Panc1 (cell line): ENCODE measurements at places on chromosomes 7 and 10.

DNA sequence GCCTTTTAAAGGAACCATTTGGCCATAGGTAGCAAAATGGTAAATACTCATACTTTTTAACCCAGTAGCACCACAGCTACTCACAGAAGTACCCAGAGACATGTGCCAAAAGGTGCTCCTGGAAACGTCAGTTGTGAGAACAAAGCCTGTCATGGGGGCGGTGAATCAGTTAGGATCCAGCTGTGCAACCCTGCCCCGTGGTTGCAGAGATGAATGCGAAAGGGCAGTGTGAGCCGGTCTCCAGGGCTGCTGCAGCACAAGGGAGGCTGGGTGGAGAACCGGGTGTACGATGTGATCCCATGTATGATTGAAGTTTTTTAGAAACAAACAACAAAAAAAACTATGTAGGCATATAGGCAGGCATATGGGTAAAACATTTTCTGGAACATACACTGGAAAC is 1.3 kb upstream of the LRRC18 start:
- no peak for DNase-seq

DNA sequence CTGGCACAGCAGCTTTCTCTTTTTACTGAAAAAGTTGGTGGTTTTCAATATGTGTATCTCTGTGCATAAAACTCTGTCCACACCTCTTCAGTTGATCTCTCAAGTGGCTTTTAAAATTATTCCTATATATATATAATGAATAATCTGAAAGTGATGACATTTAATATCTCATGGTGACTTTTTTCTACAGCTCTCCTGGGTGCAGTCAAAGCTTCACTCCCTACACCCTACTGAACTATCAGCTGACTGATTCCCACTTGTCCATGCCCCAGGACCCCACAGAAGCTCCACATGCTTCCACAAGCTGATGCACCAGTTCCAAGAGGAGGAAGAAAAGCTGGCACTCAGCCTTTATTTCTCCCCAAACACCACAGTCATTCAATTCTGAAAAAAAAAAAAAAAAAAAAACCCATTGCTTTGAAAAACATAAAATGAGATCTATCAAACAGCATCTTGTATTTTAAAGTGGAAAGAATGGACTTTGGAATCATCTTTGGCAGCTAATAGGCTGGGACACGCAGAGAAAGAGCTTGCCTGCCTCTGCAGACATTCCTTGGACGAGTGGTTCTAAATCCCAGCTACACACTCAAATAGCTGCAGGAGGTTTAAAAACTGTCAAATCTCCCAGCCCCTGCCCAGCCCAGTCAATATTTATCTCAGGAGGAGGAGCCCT is 75.3 kb upstream of the GDF10 start:
- DNase-seq = no peak

DNA sequence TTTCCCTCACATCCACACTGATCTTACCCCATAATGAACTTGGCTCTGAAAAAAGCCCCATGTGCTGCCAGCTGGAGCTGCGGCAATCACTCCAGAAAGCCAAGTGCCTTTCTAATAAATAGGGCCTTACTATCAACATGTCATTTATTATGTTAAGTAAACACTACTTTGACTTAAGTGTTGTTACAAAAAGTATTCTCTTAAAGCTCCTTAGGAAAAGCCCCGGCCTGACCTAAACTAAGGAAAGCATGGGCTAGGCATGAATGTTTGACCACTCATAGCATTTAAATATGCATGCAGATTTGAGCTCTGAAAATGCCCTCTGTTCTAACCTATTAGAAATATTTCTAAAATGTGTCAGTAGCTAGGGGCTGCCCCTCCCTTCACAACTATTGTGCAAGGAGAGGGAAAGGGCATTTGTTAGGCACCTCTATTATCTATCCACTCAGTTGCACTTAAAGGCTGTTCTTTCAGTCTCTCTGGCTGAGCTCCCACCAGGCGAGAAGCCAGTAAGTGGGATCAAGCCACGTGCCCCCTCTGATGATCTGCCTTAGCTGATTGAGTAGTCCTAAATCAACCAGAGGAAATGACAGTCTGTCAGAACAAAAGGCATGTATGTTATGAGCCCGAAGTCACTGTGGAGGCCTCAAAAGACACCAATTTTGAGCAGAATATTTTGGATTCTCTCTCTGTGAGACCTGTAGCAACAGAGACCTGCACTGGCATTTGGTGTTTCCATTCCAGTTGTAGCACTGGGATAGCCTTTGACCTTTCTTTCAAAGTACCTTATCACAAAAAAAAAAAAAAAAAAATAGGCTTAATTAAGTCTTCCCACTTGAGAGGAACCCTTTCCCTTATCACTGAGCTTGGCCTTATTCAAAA is 77.1 kb downstream of the ITGB8 start:
- no peak for DNase-seq

GRCh38 chr10:86655173-86655540 is 810 bp downstream of the OPN4 start:
- no peak for DNase-seq

DNA sequence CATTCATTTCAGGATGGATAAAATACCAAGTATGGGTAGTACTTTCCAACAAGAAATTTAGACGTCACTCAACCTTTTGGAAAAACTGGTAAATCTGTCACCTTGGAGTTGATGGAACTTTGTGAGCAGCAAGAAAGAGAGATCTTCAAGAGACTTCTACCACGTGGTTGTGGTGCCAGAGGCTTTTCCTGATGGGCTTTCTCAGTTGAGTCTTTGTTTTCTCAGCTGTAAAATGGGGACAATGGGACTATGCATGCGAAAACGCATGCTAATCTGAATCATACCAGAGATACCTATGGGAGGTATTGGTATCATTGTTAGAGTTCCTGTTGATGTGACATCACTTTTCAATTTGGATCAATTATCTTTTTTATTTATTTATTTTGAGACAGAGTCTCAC is 59.4 kb downstream of the THNSL1 start:
- no peak for DNase-seq

DNA sequence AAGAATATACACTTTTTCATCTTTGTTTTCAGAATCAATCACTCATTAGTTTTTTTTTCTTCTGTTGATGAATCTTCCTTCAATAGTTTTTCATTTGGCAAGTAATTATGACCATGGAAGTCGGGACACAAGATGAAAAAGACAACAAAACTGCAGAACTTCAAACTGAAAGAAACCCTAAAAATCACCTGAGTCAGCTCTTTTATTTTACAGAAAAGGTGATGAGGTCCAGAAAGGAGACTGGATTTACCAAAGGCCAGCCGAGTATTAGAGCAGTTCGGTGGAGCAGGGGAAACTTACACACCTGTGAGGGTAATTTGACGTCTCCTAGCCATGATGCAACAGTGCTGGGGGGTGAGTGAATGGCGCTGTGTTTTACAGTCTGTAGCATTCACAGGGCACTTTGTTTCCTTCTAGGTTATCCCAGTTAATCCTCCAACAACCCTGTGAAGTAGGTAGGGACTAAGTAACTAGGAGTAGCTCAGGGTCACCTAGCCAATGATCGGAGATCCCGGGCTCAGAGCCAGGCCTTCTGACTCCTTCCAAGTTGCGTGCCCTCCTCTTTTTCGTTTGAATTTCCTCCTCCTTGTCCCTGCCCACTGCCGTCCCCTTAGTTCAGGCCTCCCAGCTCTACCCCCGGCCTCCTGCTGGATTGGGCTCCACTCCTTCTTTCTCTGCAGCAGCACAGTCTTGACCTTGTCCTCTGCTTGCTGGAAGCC is 14.0 kb downstream of the RBM20 start:
- DNase-seq = no peak

GRCh38 chr10:55280696-55281095 is 479.7 kb upstream of the PCDH15 start:
- no peak for DNase-seq

DNA sequence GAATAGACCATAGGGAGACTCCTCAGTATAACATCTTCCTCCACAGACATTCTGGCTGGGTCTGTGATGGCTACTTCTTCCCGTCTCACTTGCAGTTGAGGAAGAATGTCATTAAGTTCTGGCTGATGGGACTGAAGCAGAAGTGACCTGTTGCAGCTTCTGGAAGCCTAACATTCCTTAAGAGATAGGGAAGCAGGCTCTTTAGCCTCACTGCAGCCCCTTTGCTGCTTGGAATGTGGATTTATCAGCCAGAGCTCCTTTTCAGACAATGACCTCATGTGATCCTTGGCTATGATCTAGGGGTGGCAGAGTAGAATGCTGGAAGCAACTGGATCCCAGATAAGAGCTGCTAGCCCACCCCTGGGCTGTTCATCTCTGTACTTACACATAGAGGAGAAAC is 142.5 kb downstream of the RNF216 start:
- DNase-seq = no peak

DNA sequence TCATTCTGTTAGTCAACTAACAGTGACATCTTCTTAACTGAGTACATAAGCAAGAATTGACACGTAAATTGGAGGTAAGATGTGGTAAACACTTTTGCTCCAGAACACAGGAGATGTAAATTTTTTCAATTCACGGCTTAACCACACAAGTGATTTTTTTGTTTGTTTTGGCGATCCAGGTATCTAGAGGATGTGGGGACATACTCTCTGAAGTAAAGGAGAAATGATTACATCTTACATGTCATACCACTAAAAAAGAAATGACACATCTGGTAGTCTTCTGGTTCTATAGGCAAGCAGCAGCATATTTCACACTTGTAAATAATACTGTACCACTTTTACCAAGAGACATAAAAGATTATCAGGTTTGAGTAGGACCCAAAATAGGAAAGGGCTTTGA is 200.3 kb upstream of the ZWINT start:
- no peak for DNase-seq

- no peak for DNase-seq
Measured at GRCh38 chr7:142562688-142563087, 186.6 kb upstream of the PRSS1 start.

DNA sequence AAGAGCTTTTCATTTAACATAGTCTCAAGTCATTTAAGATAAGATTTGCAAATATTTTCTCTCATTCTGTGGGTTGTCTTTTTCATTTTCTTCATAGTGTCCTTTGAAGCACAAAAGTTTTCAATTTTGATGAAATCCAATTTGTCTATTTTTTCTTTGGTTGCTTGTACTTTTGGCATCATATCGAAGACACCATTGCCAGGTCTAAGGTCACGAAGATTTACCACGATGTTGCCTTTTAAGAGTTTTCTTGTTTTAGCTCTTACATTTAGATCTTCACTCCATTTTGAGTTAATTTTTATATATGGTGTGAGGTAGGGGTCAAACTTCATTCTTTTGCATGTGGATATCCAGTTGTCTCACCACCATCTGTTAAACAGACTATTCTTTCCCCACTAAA is 34.7 kb downstream of the TMEM270 start:
- no peak for DNase-seq

- no peak for DNase-seq
Measured at GRCh38 chr10:4758256-4758655, 67.8 kb upstream of the AKR1E2 start.

- no peak for DNase-seq
Measured at GRCh38 chr7:138565071-138565450, 105.0 kb downstream of the TRIM24 start.

GRCh38 chr7:65892161-65892560 is 19.3 kb downstream of the VKORC1L1 start:
- DNase-seq = no peak

GRCh38 chr10:104445359-104445758 is 91.7 kb downstream of the CFAP58 start:
- no peak for DNase-seq

DNA sequence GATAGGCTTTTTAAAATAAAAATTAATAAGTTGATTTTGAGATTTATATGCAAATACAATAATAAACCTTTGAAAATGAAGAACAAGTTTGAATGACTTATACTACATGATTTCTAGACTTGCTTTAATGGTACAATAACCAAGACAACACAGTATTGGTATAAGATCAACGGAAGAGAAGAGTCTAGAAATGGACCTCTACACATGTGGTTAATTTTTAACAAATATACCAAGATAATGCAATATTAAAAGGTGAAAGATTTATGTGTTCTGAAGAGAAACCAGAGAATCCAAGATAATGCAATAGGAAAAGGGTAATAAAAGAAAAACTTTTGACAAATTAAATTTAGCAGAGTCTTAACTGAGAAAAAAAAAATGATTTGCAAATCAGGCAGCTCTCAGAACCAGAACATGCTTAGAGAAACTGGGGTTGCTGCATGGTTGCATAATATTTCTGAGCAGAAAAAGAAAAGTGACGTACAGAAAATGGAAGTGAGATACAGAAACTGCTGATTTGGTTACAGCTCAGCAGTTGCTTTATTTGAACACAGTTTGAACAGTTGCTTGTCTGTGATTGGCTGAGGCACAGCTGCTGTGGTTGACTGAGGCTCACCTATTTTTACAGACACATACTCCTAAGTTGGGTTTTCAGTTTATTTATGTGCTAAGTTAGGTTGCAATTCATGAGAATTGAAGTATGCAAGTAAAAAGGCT is 365.9 kb downstream of the CRPPA start:
- no peak for DNase-seq

DNA sequence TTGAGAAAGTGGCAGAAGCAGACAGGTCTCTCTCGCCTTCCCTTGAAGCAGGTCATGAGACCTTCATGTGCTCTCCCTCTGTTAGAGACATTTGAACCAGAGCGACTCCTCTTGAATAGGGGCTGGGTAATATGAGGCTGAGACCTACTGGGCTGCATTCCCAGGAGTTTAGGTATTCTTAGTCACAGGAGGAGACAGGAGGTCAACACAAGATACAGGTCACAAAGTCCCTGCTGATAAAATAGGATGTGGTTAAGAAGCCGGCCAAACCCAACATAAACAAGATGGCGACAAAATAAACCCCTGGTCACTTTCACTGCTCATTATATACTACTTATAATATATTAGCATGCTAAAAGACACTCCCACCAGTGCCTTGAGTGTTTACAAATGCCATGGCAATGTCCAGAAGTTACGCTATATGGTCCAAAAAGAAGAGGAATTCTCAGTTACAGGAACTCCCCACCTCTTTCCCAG is 43.5 kb upstream of the MSRB2 start:
- no peak for DNase-seq

- DNase-seq = no peak
Measured at GRCh38 chr7:152699079-152699478, 23.1 kb upstream of the XRCC2 start.

GRCh38 chr7:2490181-2490651 is 14.0 kb upstream of the GRIFIN start:
- DNase-seq = no peak

DNA sequence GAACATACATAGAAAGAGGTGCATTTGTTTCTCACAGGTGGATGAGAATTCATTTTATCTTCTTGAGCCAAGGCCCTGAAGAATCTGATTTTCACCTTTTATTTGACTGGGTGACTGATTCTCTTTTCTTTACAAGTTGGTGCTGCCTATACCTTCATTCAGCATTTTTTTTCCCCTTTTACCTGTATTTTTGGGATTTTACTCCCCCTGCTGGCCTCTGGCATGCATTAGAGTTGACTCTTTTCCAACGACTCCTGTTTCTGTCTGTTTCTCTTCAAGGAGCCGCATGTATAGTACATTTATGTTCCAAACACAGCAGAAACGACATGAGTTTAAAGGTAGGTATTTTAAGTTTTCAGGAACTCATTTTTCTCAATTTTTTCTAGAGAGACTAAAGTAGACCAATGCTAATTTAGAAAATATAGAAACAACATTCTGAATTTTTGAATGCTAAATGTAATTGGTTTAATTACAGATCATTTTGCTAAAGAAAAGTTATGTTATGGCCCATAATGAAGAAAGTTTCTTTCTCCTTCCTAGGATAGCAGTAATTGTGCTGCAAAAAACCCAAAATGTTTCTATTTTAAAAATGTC is 149.8 kb upstream of the HDAC9 start:
- DNase-seq = peak; percentile 43

GRCh38 chr10:31209478-31209877 is 109.5 kb upstream of the ZEB1 start:
- DNase-seq = no peak

GRCh38 chr10:84076540-84077195 is 62.6 kb upstream of the GHITM start:
- DNase-seq = no peak

- DNase-seq = no peak
Measured at GRCh38 chr10:67098461-67098860, 172.6 kb downstream of the LRRTM3 start.
